Activated T-cell treated with anti-CD3 and anti-CD28 coated beads, Interleukin-2, amount 50 U/mL, for 24 hours (primary cell): ENCODE measurements at places on chromosomes 1 and 21.

DNA sequence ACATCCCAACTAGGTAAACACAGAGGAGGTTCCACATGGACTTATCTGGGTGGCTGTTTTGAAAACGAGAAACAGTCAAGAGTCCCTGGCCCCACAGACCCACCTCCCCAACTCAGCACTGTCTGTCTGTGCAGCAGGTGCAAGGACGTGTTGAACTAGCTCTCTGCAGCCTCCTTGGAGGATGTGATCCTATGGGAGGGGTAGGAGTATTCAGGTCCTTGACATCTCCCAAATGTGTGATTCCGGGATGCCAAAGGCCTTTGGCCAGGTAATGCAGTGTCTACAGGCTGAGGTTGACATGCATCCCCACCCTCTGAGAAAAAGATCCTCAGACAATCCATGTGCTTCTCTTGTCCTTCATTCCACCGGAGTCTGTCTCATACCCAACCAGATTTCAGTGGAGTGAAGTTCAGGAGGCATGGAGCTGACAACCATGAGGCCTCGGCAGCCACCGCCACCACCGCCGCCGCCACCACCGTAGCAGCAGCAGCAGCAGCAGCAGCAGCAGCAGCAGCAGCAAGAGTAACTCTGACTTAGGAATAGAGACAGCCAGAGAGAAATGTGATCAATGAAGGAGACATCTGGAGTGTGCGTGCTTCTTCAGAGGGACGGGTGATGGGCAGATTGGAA lies 151.6 kb upstream of the CAMK1G start:
- DNase-seq: no peak

GRCh38 chr21:41712730-41713129 lies 54.1 kb downstream of the RIPK4 start:
- no peak for DNase-seq

GRCh38 chr1:224635356-224635755 lies 19.2 kb downstream of the CNIH3 start:
- no peak for DNase-seq

- no peak for DNase-seq
Measured at GRCh38 chr1:234777856-234778220, 167.9 kb upstream of the IRF2BP2 start.

- no peak for DNase-seq
Measured at GRCh38 chr1:6391951-6392808, 1.4 kb downstream of the ACOT7 start.
